NCI-H2171 (cell line): ENCODE measurements at places on chromosomes 4 and X.

GRCh38 chr4:69782651-69783310, 22.4 kb upstream of the SULT1B1 start:
- DNase-seq = no peak

GRCh38 chr4:41852229-41852628, 83.0 kb upstream of the TMEM33 start:
- no peak for DNase-seq

DNA sequence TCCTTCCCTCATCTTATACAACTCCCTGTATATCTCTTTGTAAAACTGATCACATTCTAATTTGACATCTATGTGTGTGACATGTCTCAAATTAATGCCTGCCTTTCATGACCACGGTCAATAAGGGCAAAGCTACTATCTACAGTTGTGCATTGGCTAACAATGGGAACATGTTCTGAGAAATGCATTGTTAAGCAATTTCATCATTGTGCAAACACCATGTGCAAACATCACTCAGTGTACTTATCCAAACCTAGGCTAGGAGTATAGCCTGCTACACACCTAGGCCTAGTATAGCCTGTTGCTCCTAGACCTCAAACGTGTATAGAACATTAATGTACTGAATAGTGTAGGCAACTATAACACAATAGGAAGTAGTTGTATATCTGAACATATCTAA, 95.0 kb downstream of the BANK1 start:
- DNase-seq = no peak

DNA sequence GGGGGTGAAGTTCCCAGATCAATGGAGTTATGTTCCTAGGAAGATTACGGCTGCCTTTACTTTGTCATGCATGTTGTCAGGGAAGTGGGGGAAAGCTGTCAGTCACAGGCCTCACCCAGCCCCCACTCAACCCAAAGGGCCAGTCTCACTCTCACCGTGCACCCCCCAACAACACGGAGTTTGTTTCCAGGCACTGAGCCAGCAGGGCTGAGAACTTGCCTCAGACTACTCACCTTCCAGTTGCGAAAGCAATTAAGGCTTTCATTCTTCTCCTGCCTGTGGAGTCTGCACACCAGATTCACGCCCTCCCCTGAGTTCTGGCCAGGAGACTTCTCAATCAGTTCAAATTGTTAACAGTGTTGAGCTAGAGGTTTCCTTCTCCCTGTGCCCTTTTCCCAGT, 114.3 kb downstream of the SH3BGRL start:
- no peak for DNase-seq

DNA sequence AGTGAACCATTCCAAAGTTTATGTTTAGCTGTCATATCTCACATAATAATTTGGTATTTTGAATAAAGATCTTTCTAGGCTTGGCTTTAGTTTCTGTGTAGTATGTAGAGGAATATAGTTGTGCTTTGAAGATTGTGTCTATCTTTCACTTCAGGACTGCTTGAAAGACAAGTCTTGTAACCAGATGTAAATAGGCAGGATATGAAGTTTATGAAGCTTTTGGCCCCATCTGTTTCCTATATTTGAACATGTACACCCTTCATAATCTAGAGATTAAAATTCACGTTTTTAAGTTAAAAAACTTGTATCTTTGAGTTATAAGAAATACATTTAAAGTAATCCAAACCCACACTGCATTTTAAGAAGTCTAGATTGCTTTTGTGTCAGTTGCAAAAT, 11.7 kb upstream of the FREM3 start:
- no peak for DNase-seq

DNA sequence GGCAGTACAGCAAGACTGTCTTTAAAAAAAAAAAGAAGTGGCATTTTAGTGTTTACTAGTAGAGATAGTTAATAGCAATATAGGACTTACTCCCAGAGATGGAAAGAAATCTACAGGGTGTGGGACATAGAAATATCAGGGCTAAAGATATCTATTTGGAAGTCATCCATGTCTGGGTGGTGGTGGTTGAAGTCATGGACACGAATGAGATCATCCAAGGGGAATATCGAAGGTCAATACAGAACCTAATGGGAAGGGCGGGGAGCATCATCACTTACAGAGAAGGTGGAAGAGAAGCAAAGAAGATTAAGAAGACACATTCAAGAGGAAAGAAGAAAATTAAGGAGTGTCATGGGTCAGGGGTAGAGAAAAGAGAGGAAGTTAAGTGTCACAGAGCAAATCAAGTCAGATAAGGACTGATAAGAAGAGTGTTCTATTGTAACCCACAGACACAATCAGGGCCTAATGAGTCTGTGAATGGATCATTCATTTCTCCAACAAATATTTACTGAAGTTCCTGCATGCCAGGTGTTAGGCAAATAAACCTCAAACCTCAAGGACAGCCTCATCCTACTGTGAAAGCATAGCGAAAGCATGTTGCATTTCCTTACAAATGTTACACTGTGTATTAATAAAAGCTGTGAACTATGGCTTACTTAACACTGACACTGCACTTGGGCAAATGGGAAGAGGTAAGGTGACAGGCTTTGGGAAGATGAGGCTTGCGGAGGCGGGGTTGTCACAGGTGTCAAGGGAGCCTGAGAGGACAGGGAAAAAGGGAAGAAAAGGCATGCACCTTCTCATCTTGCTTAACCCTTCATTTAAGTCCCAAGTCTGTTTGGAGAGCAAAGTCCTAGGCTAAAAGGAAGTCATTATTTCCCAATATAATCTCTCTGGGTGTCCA, 65.3 kb downstream of the ELOVL6 start:
- no peak for DNase-seq

DNA sequence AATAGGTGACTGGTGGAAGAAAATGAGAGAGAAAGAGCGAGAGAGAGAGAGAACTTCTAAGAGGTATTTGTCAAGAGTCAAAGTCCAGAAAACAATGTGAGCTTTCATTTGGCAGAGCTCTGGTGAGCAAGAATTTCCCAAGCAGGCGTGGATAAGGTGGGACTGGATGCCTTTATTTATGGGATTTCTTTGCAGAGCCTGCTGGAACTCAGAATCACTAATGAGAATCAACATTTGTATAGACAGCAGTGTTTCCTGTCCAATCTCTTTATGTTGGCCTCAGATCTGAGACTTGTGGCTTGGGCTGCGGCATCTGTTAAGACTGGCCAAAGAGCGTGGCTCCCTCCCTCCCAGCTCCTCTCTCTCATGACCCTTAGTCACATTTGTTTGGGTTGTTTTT, 67.9 kb upstream of the TBL1X start:
- no peak for DNase-seq

- no peak for DNase-seq
Measured at GRCh38 chr4:2076908-2077536, 17.9 kb downstream of the NAT8L start.

GRCh38 chr4:163269166-163269565, 63.2 kb downstream of the NPY1R start:
- no peak for DNase-seq

DNA sequence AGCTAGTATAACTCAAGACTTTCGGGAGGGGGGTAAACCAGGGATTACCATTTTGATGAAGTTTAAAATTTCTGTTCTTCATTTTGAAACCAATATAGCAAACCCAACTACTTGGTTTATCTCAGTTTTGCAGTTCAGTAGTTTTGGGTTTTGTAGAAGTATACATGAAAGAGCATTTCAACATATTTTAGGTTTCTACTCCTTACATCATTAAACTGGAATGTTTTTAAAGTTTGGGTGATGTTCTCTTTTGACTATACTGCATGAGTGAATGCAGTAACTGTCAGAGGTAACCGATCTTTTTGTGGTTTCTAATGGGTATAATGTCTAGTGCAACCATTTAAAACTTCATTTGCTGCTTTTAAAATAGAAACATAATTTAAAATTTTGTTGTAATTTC, 248.3 kb upstream of the MAD2L1 start:
- DNase-seq = no peak

- no peak for DNase-seq
Measured at GRCh38 chrX:139750390-139750789, 42.4 kb upstream of the MCF2 start.

GRCh38 chr4:152558396-152558795, 22.5 kb upstream of the FBXW7 start:
- DNase-seq = no peak

DNA sequence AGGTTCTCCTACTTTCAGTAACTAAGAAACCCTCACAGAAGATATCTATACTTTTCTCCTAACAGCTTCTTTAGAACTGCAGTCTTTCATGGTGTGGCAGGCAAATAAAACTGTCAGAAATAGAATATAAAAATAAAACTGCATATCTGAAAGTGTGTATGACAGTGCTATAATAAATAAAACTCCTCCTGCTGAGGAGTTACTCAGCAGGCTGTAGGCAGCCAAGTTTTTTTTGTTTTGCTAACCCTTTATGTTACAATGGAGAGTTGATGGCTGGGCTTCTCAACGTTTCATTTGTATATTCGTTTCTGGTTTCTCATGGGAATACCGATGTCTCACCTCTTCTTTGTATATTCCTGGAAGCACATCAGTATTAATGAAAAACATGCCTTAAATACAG, 18.2 kb upstream of the UGT2B10 start:
- no peak for DNase-seq

- DNase-seq = no peak
Measured at GRCh38 chr4:168139336-168139735, 47.0 kb downstream of the ANXA10 start.

GRCh38 chr4:72295966-72296557, 264.3 kb downstream of the NPFFR2 start:
- no peak for DNase-seq

DNA sequence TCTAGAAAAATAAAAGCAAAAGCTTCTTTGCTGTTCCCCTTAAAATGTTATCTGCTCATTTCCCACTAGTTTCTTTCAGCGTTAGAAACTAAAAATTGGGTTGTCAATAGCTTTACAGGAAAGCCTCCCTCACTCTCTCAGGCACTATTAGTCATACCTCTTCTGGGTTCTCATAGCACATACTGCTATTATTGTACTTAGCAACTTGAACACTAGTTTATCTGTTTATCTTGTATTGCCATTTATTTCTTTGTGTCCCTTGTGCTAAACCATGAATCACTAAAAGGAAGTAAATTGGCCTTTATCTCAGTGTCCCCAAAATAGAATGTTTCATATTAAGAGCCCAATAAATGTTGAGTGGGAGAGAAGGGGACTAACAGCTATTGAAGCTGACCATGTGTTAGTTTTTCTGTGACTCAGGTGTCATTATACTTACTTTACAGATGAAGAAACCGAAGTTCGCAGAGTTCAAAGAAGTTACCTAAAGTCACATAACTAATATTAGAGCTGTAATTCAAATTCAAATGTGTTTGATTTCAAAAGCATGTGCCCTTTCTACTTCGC, 124.8 kb upstream of the CITED1 start:
- no peak for DNase-seq

DNA sequence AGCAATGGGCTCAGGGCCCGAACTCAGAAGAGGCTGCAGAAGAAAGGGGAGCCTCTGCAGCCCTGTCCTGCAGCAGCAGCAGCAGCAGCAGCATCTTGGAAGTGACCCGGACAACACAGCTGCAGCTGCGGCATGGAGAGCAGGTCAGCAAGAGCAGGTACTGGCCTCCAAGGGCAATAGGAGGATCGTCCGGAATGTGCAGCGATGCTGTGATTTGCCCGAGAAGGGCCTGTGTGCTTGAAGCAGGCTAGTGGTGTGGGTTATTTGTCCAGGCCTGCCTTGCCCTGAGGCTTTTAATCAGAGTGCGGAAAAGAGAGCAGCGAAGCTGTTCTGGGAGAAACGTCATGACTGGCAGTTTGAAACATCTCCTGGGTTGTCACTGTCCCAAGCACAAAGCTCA, 126.0 kb downstream of the F11 start:
- DNase-seq = no peak

DNA sequence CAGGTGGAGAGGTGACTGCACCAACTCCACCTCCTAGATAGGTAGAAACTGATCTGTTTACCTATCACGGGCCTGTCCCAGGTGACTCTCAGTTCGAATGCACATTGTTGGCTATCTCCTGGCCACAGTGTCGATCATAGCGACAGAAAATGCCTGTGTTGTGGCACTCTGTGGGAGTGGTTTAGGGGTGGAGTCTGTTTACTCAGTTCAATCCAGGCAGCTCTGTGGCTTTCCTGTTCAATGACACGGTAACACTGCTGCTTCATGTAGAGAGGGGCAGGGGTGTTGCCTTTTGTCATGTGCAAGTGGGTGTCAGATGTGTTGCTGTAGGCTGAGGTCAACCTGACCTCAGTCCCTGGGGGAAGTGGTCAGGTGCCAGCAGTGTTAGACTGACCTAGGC, 1602.4 kb downstream of the TECRL start:
- no peak for DNase-seq

- no peak for DNase-seq
Measured at GRCh38 chr4:73508651-73509050, 27.1 kb downstream of the AFM start.

DNA sequence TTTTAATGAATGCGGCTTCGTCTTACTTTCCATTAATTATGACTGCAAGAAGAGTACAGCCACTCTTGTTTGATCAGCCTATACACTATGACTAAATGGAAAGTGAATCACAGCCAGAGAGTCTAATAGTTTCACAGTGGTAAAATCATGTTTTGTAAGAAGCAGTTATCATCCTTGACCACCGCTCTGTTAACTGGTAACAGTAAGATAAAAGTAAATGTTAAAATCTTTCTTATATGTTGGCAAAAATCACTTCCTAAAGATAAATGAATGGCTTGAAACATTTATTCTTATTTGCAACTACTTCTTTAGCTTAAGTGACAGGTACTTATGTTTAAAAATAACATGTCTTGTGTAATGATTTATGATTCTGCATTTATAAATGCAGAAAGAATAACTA, 13.2 kb downstream of the GALNT7 start:
- DNase-seq = no peak

GRCh38 chr4:166482758-166483157, 609.7 kb downstream of the TLL1 start:
- no peak for DNase-seq

- no peak for DNase-seq
Measured at GRCh38 chrX:39721566-39722279, 376.0 kb downstream of the BCOR start.

DNA sequence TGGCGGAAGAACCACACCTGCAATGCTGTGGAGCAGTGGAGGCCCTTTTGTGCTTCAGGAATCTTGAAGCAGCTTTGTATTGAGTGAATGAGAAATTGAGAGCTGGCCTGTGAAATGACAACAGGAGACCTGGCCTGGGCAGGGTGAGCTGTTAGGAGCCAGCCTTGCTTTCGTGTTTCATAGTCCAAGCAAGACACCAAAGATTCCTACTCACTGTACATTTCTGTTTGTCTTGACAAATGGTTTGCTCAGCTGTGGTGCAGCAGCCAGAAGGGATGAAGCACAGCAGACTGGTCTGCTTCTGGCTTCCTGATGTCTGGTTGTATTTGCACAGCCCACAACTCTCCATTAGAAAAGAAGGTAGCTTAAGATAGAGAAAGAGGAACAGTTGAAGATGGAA, 96.5 kb downstream of the GATB start:
- no peak for DNase-seq

GRCh38 chr4:40600850-40601249, 28.8 kb downstream of the RBM47 start:
- DNase-seq = no peak

DNA sequence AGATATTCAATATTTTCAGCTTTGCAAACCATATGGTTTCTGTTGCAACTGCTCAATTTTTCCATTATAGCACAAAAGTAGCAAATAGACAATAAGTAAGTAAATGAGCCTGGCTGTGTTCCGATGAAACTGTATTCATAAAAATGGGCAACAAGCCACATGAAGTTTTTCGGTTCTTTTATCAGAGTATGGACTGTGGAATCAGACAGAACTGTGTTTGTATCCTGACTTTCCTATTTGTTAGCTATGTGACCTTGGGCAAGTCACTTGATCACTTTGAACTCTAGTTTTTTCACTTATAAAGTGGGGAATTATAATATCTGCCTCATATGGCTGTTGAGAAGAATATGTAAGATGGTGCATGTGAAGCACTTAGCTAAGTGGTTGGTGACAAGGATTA, 23.4 kb upstream of the ADGRA3 start:
- no peak for DNase-seq
